ENCODE measurements at places on chromosomes 3 and 15.

DNA sequence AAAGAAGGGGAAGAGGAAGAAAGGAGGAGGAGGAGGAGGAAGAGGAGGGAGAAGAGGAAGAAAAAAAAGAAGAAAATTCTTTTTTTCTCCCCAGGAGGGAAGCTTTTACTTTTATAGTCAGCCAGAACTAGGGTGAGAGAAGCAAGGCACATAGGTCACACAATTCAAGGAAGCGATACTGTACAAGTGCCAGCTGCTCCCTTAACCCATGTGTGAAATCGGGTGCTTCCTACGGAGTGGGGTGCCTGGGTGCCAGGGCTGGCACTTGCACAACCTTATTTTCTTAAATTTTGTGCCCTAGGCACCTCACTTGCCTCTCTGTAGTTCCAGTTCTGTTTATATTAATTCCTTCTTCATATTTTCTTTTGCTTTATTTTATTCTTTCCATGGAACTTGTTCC, 150.4 kb downstream of the LIPC start:
- no peak overlapping the region for H3K4me3 ChIP-seq
- H3K4me1 ChIP-seq, result no peaks in the 10 kb centered on the region
- no peak for DNase-seq

DNA sequence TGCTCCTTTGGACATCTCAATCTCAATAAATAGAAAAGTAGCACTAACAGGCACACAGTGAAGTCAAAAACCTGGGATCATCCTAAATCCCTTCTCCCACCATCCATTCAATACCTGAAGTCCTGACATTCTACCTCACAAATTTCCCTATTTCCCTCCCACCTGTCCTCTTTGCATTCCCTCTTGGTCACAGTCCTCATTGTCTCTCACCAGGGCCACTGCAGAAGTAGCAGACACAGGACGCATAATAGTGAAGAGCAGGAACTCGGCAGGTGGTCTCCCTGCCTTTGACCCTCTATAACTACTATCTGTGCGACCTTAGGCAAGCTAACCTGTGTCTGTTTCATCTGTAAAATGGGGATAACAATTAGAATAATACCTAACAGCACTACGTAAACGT, 2.3 kb downstream of the THOC7 start:
- H3K27ac ChIP-seq, result no peak overlapping the region
- DNase-seq, result no peak
- H3K36me3 ChIP-seq, result peaks cover 2% of the 10 kb centered on the region
- H3K4me3 ChIP-seq, result no peak overlapping the region
- H3K4me1 ChIP-seq, result peaks cover 31% of the 10 kb centered on the region

- H3K4me3 ChIP-seq, result no peak overlapping the region
- H3K4me1 ChIP-seq, result peaks cover 26% of the 10 kb centered on the region
- no peak for DNase-seq
- H3K36me3 ChIP-seq, result peaks cover 2% of the 10 kb centered on the region
- H3K27me3 ChIP-seq, result no peaks in the 10 kb centered on the region
- peak overlapping the region; percentile 86 for H3K27ac ChIP-seq
Measured at GRCh38 chr3:141095546-141095937, 44.4 kb downstream of the SPSB4 start.

DNA sequence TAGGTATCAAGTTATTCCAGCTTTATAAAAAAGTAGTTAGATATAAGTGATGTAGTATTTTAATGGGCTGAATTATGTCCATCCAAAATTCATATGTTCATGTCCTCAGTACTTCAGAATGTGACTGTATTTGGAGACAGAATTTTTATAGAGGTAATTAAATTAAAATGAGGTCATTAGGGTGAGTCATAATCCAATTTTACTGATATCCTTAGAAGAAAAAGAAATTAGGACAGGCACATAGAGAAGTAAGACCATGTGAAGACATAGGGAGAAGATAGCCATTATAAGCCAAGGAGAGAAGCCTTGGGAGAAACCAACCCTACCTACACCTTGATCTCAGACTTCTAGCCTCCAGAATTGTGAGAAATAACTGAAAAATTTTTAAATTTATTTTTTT, 30.3 kb downstream of the RAP2B start:
- H3K27me3 ChIP-seq, result no peaks in the 10 kb centered on the region
- H3K4me1 ChIP-seq, result peaks cover 4% of the 10 kb centered on the region
- H3K36me3 ChIP-seq, result no peaks in the 10 kb centered on the region

GRCh38 chr15:35548435-35548834, 2.5 kb upstream of the DPH6 start:
- H3K27me3 ChIP-seq, result no peaks in the 10 kb centered on the region
- peaks cover 22% of the 10 kb centered on the region for H3K4me1 ChIP-seq
- peaks cover 14% of the 10 kb centered on the region for H3K36me3 ChIP-seq
- H3K27ac ChIP-seq, result no peak overlapping the region

- peaks cover 52% of the 10 kb centered on the region for H3K4me1 ChIP-seq
- no peak for DNase-seq
- peak overlapping the region; percentile 87 for H3K27ac ChIP-seq
- peaks cover 12% of the 10 kb centered on the region for H3K36me3 ChIP-seq
Measured at GRCh38 chr3:27326202-27326601, 43.0 kb downstream of the NEK10 start.

GRCh38 chr15:65978110-65978509, 108.8 kb downstream of the RAB11A start:
- no peaks in the 10 kb centered on the region for H3K36me3 ChIP-seq
- peaks cover 46% of the 10 kb centered on the region for H3K27me3 ChIP-seq
- H3K27ac ChIP-seq, result no peak overlapping the region

- H3K4me1 ChIP-seq, result peaks cover 37% of the 10 kb centered on the region
- DNase-seq, result no peak
- peak overlapping the region; percentile 31 for H3K27ac ChIP-seq
- no peaks in the 10 kb centered on the region for H3K27me3 ChIP-seq
- no peaks in the 10 kb centered on the region for H3K36me3 ChIP-seq
Measured at GRCh38 chr3:126211569-126211968, 31.2 kb upstream of the ALDH1L1 start.
